ENCODE measurements at places on chromosomes 3 and 15. TPM values are rescaled to one million over a fixed set of nuclear protein-coding genes. Genes with fewer than 3 reads are reported as not detected.

CPA3 gene
- not detected for total RNA-seq

DAPK2 gene
- 38.5 TPM for total RNA-seq

GOLGA6L2 gene
- not detected for total RNA-seq

TMEM108 gene
- 1.5 TPM for total RNA-seq
